ENCODE measurements at places on chromosomes 3 and 15.

DNA sequence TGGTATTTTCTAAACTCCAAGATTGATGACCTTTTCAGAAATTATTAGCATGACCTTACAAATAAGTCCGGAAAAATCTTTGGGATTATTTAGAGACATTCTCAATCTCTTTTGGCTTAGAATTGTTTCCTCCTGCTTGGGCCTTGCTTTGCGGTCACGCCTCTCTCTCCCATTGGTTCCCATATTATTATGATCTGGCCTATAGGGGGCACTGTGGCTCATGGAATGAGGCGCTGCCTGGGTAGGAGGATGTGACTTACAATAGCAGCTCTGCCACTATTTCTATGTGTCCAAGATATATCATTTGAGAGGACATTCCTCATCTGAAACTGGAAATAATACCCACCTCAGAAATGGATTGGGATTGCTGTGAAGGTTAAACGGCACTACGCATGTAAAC is 464.9 kb downstream of the MFSD1 start:
- no peak overlapping the region for H3K4me3 ChIP-seq
- H3K36me3 ChIP-seq = no peaks in the 10 kb centered on the region
- DNase-seq = no peak

- no peaks in the 10 kb centered on the region for H3K4me1 ChIP-seq
- no peak overlapping the region for H3K27ac ChIP-seq
- no peak for DNase-seq
- H3K27me3 ChIP-seq = no peaks in the 10 kb centered on the region
- H3K36me3 ChIP-seq = peaks cover 41% of the 10 kb centered on the region
- no peak overlapping the region for H3K4me3 ChIP-seq
Observed at GRCh38 chr15:73560501-73561117, 72.6 kb downstream of the NPTN start.

- no peak for DNase-seq
- no peak overlapping the region for H3K27ac ChIP-seq
- H3K27me3 ChIP-seq = no peaks in the 10 kb centered on the region
- H3K4me1 ChIP-seq = no peaks in the 10 kb centered on the region
- no peaks in the 10 kb centered on the region for H3K36me3 ChIP-seq
Observed at GRCh38 chr3:136670166-136670565, 82.0 kb downstream of the STAG1 start.

- DNase-seq = no peak
- no peaks in the 10 kb centered on the region for H3K36me3 ChIP-seq
- no peak overlapping the region for H3K4me3 ChIP-seq
- H3K4me1 ChIP-seq = no peaks in the 10 kb centered on the region
- H3K27ac ChIP-seq = no peak overlapping the region
Observed at GRCh38 chr3:134656211-134656800, 5.5 kb upstream of the KY start.

GRCh38 chr3:197189623-197190022 is 108.8 kb downstream of the DLG1 start:
- DNase-seq = no peak
- H3K27ac ChIP-seq = no peak overlapping the region
- no peaks in the 10 kb centered on the region for H3K27me3 ChIP-seq
- no peaks in the 10 kb centered on the region for H3K36me3 ChIP-seq
- no peaks in the 10 kb centered on the region for H3K4me1 ChIP-seq
- no peak overlapping the region for H3K4me3 ChIP-seq

- no peak overlapping the region for H3K4me3 ChIP-seq
- no peaks in the 10 kb centered on the region for H3K36me3 ChIP-seq
- DNase-seq = no peak
- no peaks in the 10 kb centered on the region for H3K4me1 ChIP-seq
- H3K27me3 ChIP-seq = no peaks in the 10 kb centered on the region
Observed at GRCh38 chr15:62712455-62712839, 330.1 kb upstream of the TPM1 start.

DNA sequence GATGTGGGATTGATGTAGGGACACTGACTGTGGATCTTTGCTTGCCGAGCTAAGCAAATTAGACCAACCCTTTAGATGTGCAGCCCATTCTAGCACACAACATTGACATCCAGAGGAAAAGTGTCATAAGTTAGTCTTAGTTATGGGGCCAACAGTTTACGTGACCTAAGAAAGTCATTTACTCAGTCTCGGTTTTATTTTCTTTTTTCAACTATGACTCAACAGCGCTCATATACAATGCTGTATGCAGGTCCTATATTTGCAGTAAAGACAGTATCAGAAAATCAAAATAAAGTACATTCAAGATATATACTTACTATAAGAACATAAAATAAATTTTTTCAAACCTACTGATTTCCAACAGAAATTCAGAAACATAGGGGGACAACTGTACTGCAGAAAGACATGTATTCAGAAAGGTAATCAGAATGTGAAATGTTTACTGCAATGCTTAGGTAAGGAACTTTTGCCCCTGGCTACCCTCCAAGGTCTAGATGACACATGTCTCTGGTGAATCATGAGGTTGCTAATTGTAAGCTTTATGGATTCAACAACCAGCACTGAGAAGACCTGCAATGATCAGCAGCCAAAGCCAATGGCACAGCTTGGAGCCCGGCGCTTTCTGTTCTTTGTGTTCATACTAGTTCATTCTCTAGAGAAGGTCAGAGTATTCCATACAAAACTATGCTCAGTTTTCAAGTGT is 317.5 kb upstream of the CNTN6 start:
- no peak for DNase-seq
- H3K27me3 ChIP-seq = no peaks in the 10 kb centered on the region
- H3K36me3 ChIP-seq = no peaks in the 10 kb centered on the region

DNA sequence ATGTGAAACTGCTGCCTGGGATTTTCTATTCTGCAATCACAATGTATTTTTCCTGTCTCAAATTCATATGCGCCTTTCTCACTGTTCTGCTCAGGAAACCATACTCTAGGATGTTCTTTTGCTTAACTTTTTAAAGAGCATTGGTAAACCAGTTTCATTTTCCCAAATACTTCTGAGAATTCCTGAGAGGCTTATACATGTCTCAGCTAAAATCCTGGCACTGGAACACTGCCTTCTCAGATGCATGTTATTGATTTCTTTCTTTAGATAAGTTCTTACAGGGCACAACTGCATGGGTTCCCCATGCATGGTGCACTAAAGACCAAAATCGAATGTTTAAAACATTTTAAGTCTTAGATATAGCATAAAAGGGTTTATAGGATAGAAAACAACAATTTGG is 178.3 kb upstream of the PLSCR5 start:
- H3K4me3 ChIP-seq = no peak overlapping the region
- H3K27ac ChIP-seq = no peak overlapping the region
- no peaks in the 10 kb centered on the region for H3K27me3 ChIP-seq
- no peaks in the 10 kb centered on the region for H3K4me1 ChIP-seq
